Kidney capillary endothelial cell (primary cell): ENCODE measurements at places on chromosomes 12 and 14.

DNA sequence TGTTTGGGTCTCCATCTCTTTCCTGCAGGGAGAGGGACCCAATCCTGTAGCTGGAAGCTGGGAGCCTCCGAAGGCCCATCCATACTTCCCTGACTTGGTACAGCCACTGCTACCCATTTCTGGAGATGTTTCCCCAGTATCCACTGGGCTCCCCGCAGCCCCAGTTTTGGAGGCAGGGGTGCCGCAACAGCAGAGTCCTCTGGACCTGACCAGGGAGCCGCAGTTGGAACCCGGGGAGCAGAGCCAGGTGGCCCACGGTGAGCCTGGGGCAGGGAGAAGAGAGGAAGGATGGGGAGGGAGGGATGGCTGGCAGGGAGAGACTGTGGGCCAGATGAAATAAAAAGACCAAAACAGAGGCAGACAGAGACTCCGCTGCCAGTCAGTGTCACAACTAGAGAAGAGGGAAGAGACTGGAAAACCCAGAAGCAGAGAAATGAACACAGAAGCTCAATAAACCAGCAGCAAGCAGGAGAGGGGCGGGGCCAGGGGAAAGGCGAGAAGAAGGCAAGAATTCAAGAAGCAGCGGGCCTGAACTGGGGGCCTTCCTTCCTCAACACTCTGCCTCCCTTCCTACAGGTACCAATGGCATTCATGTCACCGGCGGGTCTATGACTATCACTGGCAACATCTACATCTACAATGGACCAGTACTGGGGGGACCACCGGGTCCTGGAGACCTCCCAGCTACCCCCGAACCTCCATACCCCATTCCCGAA lies 6.3 kb downstream of the LTBR start:
- DNase-seq, result no peak

GRCh38 chr12:94649349-94650142 lies 811 bp downstream of the TMCC3 start:
- DNase-seq, result peak; percentile 38

GRCh38 chr12:9698681-9699080 lies 29.2 kb downstream of the CLEC2D start:
- DNase-seq, result no peak

- DNase-seq, result no peak
These were observed 42.8 kb downstream of the CACNA2D4 start for GRCh38 chr12:1875608-1876007.

DNA sequence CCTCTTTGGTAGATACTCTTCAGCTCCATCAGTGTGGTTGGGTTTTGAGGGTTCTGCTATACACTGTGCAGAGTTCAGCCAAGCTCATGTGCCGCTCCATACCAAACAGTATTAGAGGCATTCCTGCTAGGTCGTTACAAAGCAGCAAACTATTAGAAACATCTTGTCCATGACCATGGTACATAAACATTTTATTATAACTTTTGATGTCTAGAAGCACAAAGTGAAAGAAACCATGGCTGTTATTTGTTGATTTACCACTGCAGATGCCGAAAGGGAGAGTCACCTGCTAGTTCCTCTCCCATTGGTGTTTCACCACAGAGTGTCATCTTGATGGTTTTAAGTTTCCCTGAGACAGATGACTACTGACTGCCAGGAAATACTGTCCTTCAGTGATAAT lies 242.0 kb downstream of the ADAMTS20 start:
- no peak for DNase-seq

- DNase-seq, result no peak
These were observed 144.8 kb upstream of the PTPRQ start for GRCh38 chr12:80299219-80299618.

GRCh38 chr14:23930742-23931141 lies 22.8 kb upstream of the DHRS4 start:
- DNase-seq, result no peak
